HepG2 (cell line): ENCODE measurements at places on chromosomes 1 and 21. TPM values are rescaled to one million over a fixed set of nuclear protein-coding genes. Genes with fewer than 3 reads are reported as not detected.

- DNase-seq = peak; percentile 84
Measured at GRCh38 chr1:39387452-39387851, 104.0 kb upstream of the BMP8A start.

GRCh38 chr1:43339584-43340232 is 2.1 kb downstream of the MPL start:
- no peak for DNase-seq

DPH5 gene
- 53.2 and 71.9 TPM in 2 replicates for total RNA-seq

DNA sequence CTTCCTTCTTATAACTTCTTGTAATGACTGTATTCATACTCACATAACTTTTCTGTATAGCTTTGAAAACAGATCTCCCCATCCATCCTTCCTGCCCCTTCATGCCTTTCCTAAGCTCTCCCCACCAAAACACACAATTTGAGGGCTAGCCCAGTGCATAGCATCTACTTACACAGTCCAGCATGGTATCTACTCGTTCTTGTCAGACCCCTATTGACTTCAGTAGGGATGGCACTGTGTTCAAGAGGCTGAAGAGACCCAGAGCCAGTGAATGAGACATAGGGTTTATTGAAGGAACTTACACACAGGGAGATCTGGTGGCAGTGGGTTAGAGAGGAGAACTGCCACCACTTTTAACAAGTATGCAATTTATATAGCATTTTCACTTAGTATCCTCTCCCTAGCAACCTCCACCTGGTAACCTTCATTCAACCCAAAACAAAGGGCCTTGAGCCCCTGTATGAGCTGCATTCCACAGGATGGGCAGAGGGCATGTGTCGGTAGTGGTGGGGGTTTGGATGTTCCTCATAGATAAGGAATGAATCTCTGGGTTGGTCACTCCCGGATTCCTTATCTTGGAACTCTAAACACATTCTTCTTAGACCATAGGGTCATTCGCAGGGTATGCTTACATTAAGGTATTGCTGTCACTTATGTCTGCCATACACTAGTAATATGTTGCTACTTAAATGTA is 64.9 kb upstream of the GNG12 start:
- no peak for DNase-seq

OR10X1 gene
- total RNA-seq = not detected in 2 replicates

- no peak for DNase-seq
Measured at GRCh38 chr1:246617768-246618167, 51.5 kb downstream of the CNST start.

- no peak for DNase-seq
Measured at GRCh38 chr1:53050310-53050709, 11.7 kb upstream of the PODN start.

GRCh38 chr1:201946224-201946908 is at the start of gene LMOD1:
Gene LMOD1, minus strand, starts transcription at chr1:201946548. Its CDS starts 208 bp downstream, at chr1:201946340.
- peak; percentile 52 for DNase-seq

GABRD gene
- not detected in 2 replicates for total RNA-seq

DNA sequence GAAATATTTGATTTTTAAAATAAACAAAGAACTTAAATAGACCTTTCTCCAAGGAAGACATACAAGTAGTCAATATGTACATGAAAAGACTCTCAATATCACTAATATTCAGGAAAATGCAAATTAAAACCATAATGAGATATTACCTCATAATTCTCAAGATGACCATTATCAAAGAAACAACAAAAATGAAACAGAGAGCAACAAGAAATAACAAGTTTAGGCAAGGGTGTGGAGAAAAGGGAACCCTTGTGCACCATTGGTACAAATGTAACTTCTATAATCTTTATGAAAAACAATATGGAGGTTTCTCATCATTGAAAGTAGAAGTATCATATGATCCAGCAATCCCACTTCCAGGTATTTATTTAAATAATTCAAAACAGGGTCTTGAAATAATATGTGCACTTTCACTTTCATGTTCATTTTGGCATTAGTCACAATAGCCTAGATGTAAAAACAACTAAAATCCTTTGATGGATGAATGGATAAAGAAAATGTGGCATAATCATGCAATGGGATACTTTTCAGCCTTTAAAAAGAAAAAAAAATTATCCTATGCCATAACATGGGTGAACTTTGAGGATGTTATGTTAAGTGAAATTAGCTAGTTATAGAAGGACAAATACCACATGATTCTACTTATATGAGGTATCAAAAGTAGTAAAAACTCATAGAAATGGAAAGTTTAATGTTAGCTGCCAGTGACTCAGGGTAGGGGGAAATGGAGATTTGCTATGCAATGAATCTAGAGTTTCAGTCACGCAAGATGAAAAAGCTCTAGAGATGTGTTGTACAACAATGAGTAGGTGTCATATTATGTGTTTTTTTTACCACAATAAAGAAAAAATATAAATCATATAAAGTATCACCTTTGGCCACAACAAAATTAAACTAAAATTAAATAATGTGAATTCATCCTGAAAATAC is 114.5 kb upstream of the LYPLAL1 start:
- no peak for DNase-seq

DNA sequence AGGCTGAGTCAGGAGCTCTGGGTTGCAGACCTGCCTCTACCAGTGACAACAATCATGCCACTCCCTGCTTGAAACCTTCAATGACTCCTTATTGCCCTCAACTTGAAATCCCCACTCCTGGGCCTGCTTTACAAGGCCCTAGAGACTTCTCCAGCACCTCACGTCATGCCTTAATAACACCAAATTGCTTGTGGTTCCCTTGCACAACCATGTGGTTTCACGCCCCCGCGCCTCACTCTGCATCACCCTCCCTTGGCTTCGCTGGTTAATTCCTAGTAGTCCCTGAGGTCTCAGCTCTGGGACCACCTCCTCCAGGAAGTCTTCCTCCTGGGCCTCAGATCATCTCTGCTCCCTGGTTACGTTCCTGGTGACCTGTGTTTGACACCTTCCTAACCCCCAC is 33.0 kb downstream of the EPHA2 start:
- no peak for DNase-seq

WNT2B gene
- total RNA-seq = 0.04 and 0.11 TPM in 2 replicates

MATN1 gene
- 0.04 TPM in 1 of 2 replicates, not detected in the other for total RNA-seq

- no peak for DNase-seq
Measured at GRCh38 chr1:100542285-100542684, 4.3 kb downstream of the GPR88 start.

DNA sequence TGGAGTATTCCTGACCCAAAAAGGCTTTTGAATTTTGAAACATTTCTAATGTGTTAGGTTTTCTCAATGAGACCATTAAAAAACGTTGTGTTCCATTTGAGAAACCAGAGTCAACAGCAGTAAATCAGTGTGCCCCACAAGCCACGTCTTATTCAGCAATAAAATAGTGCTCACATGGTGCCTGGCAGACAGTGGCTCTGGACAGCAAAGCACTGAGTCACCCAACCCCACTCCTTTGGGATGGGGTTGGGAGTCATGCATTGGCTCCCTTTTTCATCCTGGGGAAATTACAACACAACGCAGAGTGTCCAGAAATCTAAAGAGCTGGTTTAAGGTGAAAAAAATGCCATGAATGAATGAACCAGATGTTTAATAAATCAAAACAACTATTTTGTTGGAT is 46.5 kb downstream of the KCNJ15 start:
- no peak for DNase-seq

- no peak for DNase-seq
Measured at GRCh38 chr1:183100361-183100974, 77.2 kb downstream of the LAMC1 start.

- no peak for DNase-seq
Measured at GRCh38 chr1:109919303-109919702, 8.7 kb downstream of the CSF1 start.

MX2 gene
- 35.7 and 46.9 TPM in 2 replicates for total RNA-seq

GRCh38 chr1:100597784-100598183 is 59.8 kb downstream of the GPR88 start:
- no peak for DNase-seq

GRCh38 chr1:89743788-89744187 is 77.0 kb upstream of the LRRC8D start:
- DNase-seq = no peak

DNA sequence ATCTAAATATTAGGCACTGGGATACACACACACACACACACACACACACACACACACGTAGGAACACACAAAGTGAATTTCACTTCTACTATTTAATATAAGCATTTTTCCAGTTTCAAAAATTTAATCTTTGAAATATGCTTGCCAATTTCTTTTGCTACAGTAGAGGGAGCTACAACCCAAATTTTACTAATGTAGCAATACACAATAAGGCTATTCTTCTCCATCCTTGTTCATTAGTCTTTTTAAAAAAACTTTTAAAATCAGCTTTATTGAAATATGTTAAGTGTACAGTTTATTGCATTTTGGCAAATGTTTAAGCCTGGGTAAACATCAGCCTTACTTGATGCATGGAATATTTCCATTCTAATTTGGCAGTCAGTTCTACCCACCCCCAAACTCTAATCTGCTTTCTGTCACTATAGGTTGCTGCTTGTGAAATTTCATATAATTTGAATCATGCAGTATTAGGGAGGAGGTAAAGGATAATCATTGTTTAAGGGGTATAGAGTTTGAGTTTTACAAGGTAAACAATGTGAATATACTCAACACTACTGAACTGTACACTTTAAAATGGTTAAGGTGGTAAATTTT is 93.0 kb upstream of the TENT5C start:
- no peak for DNase-seq

- no peak for DNase-seq
Measured at GRCh38 chr21:16071092-16071491, 341.3 kb downstream of the USP25 start.

SIKE1 gene
- total RNA-seq = 58.4 and 97.5 TPM in 2 replicates

DNA sequence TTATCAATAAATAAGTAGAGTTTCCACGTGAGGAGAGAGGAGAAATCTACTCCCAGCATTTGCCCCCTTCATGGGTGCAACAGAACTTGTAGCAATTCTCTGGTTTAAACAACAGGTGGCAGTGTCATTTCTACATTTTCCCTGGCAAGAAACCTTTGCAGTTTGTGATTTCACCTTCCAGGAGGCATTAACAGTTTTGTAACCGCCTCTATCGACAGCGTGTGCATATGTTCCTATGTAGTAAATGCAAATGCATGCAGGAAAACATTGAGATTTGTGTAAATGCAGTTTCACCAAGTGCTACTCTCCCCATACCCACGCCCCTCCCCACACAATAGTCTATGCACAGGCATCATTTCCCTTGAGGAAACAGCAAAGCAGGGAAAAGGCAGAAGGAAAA is 494.7 kb downstream of the SMYD3 start:
- peak; percentile 34 for DNase-seq

DNA sequence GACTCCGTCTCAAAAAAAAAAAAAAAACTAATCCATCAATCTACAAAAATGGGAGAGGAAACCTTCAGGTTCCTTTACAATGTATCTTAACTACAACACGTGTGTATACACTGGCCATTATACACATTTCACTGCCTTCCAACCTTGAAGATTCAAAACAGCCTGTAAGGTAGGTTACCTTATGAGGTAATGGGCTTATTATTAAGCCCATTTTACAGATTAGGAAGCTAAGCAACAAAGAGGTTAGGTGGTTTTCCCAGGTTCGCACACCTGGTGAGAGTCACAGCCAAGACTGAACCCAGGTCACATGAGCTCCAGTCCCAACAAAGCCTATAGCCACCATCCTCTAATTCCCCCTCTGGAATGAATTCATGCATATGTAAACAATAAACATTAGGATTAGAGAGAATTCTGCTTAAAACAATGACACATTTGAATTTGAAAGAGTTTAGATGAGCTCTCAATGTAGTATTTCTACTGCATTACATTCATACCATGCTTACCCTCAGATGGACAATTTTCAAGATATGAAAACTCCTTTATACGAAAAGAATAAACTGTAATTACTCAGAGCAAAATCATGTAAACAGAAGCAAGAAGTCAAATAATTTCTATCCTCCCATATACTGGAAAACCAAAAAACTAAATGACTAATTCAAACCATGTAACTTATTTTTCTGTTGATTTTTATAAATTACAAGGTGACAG is 54.8 kb downstream of the EIF4G3 start:
- no peak for DNase-seq

DNA sequence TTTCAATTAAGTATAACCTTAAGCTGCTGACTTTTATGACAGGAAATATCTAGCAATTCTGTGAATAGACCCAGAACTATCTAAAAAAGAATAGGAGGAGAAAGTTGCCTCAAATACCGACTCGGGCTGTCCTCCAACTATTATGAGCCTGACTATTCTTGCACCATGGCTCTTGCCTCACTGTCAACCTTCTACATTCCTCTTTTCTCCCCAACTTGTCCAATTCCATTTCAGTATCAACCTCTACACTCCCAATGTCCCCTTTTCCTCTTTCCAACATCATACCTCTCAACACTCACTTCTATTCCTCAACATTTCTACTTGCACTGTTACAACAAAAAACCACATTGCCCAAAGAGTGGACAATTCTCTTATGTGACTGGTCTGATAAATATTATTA is 2.3 kb downstream of the ZZZ3 start:
- no peak for DNase-seq

DNA sequence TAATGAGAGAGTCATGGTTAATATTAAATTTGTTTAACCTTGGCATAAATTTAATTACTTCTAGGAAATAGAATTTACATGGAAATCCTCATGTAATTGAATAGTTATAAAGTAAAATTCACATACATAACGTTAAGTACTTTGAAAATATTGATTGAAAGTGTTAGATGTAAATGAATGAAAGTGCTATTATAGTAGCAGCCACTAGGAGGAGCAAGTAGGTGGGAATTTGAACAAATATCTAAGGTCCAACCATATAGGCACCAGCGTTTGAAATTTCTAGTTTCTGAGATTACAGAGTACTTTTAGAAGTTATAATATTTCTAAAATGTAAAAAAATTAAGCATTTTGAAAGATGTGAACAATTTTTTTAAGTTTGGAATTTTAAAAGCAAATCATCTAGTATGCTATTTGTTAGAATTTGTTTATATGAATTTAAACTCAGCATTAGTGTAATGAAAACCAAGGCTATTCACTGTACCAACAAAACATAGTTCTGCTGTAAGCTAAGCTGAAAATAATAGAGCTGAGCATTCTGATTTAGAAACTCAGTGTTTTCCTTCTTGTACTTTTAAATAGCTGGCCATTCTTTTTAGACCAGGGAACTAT is 3.3 kb downstream of the B3GALT2 start:
- DNase-seq = peak; percentile 39
